ENCODE measurements at places on chromosomes 3 and 15. TPM values are rescaled to one million over a fixed set of nuclear protein-coding genes. Genes with fewer than 3 reads are reported as not detected.

LRRC15 gene
- 1.1 TPM for total RNA-seq

VGLL3 gene
- total RNA-seq, result 11.5 TPM

GRCh38 chr3:127043731-127044510 lies 61.0 kb downstream of the PLXNA1 start:
- H3K27me3 ChIP-seq, result no peaks in the 10 kb centered on the region
- no peak overlapping the region for H3K4me3 ChIP-seq
- peak overlapping the region; percentile 62 for H3K27ac ChIP-seq
- no peaks in the 10 kb centered on the region for H3K36me3 ChIP-seq
- H3K4me1 ChIP-seq, result peaks cover 4% of the 10 kb centered on the region

DNA sequence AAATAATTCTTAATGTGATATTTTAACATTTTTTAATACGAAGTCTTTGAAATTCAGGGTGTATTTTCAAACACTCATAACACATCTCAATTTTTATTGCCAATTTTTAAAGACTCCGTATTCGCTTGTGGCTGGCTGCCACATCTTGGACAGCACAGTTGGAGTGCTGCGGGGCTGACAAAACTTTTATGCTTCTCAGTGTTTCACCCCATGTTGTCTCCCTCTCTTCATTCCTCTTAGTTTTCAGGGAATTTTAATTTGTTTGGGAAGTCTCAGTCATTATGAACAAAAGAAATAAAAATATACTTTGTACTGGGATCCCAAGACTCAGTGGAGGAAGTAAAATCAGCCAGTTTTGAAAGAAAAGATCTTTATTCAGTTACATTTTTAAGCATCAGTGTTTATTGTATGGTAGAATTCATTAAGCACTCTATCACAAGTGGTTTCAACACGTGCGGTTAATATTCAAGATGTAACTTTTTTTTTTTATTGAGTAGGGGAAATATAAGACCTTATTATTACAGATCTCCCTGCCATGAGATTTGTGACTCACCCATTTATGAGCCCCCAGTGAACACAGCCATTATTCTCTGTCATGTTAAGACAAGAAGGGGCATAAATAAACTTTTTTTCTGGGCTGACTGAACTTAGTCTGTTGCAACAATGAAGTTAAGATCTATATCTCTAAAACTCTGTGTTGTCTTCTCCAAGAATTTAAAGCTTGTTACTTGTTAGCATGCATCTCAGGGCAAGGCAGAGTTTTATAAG lies 26.8 kb downstream of the KAT2B start:
- no peak overlapping the region for H3K4me3 ChIP-seq
- H3K27me3 ChIP-seq, result no peaks in the 10 kb centered on the region
- no peaks in the 10 kb centered on the region for H3K36me3 ChIP-seq
- H3K27ac ChIP-seq, result no peak overlapping the region
- peaks cover 6% of the 10 kb centered on the region for H3K4me1 ChIP-seq

GRCh38 chr3:24837601-24838000 lies 343.0 kb upstream of the THRB start:
- no peak overlapping the region for H3K4me3 ChIP-seq
- no peaks in the 10 kb centered on the region for H3K4me1 ChIP-seq
- no peak for DNase-seq
- H3K27me3 ChIP-seq, result no peaks in the 10 kb centered on the region
- H3K36me3 ChIP-seq, result no peaks in the 10 kb centered on the region

GRCh38 chr3:38254872-38255271 lies 10.7 kb upstream of the SLC22A13 start:
- no peak overlapping the region for H3K4me3 ChIP-seq
- H3K36me3 ChIP-seq, result peaks cover 11% of the 10 kb centered on the region
- no peak overlapping the region for H3K27ac ChIP-seq
- DNase-seq, result no peak
- H3K27me3 ChIP-seq, result no peaks in the 10 kb centered on the region

All from upper lobe of left lung (tissue), 6 donors.